ENCODE measurements at places on chromosomes 12 and 14.

GRCh38 chr14:24690492-24690891, 56.5 kb upstream of the GZMB start:
- DNase-seq = no peak

- no peak for DNase-seq
Observed at GRCh38 chr12:108299980-108300696, 39.0 kb downstream of the CMKLR1 start.

DNA sequence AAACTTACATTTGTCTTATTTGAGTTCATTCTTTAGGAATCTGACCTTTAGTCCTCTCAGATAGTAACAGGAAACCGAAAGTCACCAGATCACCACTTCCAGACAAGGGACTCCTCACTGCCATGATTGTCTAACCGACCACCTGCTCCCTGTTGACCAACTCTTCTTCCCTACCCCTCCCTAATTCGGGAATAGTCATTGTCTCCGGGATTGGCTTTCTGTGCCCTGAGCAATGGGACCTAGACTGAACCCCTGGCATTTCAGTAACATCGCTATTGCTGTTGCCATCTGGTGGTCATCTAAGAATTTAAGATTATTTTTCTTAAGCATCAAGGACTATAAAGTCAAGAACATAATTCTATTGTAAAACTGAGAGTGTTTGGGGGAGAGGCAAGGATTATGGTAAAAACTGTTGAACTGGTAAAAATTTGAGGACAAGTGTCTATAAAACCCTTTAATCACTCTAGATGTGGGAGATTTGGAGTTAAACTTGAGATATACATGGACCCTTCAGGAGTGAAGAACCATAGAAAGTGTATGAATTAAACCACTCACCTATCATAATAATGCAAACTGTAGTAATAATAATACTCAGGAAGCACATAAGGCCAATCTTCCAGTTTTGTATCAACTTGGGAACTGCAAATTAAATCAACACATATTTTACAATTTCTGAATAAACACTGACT, 6.3 kb downstream of the CLEC2A start:
- no peak for DNase-seq

DNA sequence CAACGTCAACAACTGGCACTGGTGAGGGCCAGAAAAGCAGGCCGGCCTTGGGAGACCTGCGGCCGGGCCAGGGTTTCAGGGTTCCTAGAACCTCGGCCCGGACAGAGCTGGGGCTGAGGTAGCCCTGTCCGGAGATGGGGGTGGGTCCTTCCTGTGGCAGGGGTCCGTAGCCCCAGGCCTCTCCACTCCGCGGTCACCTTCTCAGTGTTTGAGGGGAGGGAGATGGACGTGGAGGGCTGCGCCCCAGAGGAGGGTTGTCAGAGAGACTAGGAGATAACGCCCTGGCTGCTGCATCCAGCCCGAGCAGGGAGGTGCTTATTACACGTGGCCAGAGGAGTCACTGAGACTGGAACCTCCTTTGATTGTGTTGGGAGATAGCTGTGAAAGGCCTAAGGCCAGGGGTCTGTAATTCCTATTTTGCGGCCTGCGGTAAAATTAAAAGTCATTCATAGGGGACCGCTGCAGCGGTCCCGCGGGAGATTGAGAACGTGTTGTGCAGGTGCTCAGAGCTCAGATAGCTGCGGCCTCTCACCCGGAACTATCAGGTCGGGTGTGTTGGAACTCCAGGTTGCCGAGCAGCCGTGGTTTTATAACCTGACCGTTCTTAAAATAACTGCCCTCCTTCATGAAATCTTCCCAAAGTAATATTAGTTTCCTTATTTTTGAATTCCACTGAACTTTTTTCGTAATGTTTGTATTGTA, 507 bp downstream of the AHSA1 start:
- peak; percentile 17 for DNase-seq

- DNase-seq = no peak
Observed at GRCh38 chr14:73775339-73776193, 61.4 kb upstream of the PNMA1 start.

GRCh38 chr14:93967637-93968250, 8.6 kb downstream of the ASB2 start:
- no peak for DNase-seq

DNA sequence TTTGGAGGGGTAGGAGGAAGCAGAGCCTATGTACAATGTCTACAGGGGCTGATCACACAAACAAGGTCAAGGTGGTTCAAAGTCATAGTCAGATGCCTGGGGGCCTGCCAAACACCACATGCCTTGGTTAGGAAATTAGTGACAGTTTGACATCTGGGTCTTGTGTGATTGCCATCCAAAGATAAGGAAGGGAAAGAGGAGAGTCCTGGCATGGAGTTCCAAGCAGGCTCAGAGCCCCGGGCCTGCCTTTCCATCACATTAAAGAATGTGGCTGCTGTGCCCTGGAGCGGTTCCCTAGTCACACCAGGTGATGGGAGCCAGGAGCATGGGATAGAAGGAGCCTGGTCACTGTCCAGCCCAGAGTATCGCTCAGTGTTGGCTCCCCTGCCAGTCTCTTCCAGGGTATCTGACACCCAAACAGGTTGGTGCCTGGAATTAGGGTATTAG, 53.6 kb upstream of the BCL2L14 start:
- DNase-seq = no peak

GRCh38 chr14:51963286-51963685, 26.1 kb upstream of the RTRAF start:
- no peak for DNase-seq

DNA sequence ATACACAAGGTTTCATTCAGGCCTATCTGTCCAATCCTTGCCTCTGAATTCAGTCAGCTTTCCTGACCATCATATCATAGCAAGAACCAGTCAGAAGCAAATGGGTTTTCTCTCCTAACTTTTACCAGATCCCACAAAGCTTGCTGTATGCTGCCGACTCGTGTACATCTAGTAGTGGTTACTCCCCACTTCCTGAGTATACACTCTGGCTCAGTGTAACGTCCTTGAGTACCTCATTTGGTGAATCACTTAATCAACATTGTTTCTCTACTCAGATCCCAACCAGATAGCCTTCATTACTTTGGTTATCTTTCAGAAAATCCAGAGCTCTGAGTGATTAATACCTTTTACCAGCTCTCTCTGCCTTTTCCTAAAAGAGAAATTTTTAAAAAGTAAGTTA, 728.2 kb downstream of the GALC start:
- DNase-seq = no peak
